ENCODE measurements at places on chromosomes 2 and 18.

DNA sequence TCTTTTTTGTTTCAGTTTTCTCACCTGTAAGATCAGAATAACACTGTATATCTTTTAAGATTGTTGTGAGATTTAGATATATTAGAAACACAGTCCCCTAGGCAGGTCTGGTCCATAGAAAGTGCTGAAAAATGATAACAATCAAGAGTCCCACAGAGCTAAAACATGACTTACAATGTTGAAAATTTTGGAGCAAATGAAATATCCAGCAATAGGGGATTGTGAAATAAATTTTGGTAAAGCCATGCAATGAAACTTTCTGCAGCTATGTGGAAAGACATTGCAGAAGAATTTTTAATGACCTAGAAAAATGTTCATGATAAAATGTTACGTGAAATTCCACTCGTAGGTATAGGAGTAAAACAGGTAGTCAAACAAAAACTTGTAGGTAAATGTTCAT, 127.6 kb upstream of the SERPINE2 start:
- DNase-seq: no peak

DNA sequence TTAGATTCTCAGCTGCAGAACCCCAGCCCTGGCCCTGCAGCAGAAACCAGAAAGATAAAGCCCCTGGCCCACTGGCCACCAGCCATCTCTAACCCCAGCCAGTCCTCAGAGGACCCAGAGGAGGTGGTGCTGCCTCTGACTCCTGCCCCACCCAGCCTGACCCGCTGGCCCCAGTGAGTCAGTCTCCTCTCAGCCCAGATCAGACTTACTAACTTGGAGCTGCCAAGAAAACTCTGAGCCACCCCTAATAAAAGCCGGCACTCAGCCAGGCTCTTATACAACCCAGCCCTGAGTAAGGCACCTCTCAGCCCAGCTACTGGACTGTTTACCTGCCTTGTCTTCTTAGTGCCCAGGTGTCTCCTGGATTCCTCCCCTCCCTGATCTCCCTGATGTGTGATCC, 2.0 kb downstream of the SLC14A2 start:
- peak; percentile 88 for DNase-seq

- DNase-seq: peak; percentile 67
Measured at GRCh38 chr2:85162746-85163301, 29.6 kb downstream of the TCF7L1 start.

DNA sequence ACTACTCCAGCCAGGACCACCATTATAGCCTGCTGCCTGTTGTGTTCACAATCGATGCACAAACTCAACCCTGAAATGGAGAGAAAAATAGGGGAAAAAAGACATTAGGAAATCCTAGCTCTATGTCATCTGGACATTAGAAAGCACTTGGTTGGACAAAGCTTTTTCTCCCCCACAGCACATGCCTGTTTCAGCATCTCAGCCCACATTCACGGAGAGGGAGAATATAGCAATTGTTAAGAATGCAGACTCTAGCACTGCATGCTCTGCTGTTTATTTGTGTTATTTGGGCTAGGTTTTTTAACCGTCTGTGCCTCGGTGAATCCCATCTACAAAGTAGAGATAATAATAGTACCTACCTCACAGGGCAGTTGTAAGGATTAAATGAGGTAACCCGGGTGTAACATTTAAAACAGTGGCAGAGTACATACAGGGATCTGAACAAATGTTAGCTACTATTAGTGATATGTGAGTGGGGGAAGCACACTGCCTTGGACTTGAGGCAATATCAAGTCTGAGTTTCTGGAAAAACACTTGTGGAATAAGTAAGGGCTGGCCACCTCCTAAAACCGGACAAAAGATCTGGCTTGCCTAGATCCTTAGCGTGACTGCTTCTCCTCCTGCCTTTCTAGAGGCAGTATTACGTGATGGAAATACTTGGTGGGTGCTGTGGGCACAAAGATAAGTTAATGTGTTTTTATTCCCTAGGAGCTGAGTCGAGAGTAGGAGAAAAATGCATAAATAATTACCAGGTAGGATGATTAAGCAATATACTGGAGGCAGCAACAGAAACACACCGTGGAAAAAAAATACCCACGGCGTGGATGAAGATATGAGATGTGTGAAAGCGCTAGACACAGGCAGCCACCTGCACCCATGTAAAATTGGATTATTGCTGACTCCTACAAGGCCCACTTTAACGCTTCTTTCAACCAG, 1.0 kb upstream of the PPP1CB start:
- peak; percentile 62 for DNase-seq

- no peak for DNase-seq
Measured at GRCh38 chr18:55334875-55335274, 253.1 kb downstream of the TCF4 start.

- no peak for DNase-seq
Measured at GRCh38 chr18:49709347-49709690, 104.0 kb downstream of the ACAA2 start.

Measured in cardiac fibroblast (primary cell).